Fibroblast of upper back skin (primary cell): ENCODE measurements at places on chromosomes 1 and 21.

GRCh38 chr1:170284951-170285350, 139.2 kb downstream of the NTMT2 start:
- no peak for DNase-seq

DNA sequence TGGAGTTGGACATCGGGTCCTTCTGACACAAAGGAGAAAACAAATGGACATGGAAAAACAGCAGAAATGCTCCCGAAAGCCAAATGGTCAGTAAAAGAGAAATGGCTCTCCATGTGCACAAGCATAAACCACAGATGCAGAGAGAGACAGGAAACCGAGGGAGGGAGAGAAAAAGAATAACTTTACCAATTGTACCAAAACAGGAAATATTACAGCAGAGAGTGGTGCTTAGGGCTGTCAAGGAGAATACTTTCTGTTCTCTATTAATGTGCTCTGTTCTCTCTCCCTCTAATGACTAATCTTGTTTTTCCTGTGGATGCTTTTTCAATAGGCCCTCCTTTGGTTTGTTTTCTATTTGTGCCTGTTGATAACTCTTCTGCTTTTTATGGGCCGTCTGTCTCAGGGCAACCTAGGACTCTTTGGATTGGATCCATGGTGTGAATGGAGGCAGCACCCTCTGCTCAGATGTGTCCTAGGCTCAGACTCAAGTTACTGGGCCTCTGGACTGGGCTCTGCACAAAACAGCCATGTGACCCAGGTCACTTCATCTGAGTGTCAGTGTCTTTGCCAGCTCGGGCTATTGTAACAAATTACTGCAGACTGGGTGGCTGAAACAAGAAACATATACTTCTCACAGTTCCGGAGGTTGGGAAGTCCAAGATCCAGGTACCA, 663.0 kb downstream of the NPHP4 start:
- DNase-seq: no peak

DNA sequence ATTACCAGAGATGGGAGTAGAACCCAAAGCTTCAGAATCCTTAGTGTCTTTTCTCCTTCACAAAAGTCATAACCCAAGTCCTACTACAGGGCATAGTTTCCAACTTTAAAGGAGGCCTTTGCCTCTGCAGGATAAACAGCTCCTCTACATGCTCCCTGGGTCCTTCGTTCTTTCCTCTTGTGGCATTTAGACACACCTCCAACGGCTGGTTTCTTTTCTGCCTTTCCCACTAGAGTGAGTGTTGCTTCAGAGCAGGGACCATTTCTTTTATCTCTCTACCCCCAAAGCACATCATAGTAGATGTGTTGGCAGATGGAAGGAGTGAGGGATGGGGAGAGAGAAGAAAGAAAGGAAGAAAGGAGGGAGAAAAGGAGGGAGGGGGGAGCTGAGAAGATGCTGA, 144.7 kb upstream of the SPATA6 start:
- DNase-seq: peak; percentile 13

DNA sequence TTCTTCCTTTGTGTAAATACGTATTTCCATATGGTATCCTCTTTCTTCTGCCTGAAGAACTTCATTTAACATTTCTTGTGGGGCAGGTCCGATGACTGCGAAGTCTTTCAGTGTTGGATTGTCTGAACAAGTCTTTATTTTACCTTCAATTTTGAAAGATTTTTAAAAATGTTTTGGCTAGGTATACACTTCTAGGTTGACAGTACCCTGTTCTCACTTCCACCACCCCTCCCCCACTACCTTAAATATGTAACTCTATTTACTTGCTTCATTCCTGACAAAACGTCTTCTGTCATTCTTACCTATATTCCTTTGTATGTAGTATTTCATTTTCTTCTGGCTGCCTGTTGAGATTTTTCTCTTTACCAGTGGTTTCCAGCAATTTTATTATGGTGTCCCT, 85.7 kb upstream of the ARTN start:
- no peak for DNase-seq

DNA sequence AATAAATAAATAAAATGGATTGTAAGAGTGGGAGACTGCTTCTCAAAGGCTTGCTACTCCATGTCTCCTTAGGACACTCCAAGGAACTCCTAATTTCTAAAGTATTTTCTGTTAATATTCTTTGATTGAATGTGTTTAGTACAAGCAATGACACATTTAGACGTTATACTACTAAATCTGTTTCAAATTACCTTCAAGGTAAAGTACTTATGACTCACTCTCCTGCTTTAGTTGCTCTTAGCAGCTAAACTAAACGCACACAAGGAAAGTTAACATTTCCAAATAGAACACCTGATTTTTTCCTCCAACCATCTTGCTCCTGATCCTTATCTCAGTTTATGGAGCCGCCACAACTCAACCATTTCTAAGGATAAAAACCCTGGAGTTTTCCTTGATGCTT, 969.8 kb upstream of the ADGRL4 start:
- no peak for DNase-seq

DNA sequence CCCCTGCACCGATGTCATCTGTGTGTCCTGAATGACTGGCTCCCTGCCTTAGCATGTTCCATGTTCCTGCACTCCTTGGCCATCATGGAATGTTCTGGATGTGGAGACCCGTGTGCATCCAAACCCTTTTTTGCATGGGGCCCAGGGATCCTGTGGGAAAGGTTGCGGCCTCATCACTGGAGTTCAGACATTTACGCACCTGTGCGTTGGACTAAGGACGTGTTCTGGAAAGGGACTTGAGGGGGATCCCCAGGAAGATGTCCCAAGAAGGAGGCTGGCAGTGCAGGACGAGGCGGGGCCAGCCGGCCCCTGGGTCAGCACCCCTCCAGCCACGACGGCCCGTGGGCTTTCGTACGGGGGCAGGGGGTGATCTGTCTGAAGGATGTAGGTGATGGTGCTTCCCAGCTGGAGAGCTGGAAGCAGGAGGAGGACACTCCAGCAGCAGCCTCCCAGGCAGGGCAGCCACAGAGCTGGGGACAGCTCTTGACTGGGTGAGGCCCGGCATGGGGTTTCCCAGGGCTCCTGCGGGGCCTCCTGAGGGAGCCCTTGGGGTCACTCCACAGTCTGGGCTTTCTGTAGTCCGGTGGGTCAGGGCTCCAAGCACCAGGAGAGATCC, 67.2 kb downstream of the SCCPDH start:
- no peak for DNase-seq
